Prostate gland (tissue), 2 donors: ENCODE measurements at places on chromosomes 7 and 10. TPM values are rescaled to one million over a fixed set of nuclear protein-coding genes. Genes with fewer than 3 reads are reported as not detected.

Gene ANKRD2
- 13.9 TPM for total RNA-seq

Gene HYAL4
- total RNA-seq: not detected

DNA sequence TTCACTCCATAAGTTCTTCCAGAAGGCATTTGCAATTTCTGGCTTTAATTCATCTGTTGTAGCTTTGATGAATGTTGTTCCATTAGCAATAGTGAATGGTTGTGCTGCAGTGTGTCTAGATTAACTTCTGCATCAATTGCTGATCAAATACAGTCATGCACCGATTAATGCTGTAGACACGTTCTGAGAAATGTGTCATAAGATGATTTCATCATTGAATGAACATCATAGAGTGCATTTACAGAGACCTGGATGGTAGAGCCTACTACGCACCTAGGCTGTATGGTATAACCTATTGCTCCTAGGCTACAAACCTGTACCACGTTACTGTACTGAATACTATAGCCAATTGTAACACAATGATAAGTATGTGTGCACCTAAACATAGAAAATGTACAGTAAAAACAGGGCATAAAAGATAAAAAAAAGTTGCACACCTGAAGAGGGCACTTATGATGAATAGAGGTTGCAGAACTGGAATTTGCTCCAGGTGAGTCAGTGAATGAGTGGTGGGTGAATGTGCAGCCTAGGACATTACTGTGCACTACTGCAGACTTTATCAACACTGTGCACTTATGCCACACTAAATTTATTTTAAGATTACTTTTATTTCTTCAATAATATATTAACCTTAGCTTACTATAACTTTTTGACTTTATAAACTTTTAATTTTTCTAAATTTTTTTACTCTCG, 170.7 kb downstream of the HERPUD2 start:
- no peak overlapping the region for H3K27ac ChIP-seq
- no peak overlapping the region for H3K4me3 ChIP-seq
- no peaks in the 10 kb centered on the region for H3K4me1 ChIP-seq
- DNase-seq: no peak

DNA sequence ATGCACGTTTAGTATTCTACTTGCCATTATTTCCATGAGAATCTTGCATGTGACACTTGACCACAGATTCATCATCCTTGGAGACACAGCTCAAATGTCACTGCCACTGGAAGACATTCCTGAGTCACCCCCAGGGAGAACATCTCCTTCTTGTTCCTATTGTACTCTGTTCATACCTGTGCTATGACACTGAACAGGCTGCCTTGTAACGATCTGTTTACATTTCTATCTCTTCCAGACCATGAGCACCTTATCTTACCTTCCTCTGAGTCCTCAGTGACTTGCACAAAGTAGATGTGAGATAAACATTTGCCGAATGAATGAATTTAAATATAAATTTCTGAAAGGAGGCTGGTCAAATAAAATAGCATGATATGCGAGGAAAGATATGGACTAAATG, 331.9 kb upstream of the LRRN3 start:
- no peak overlapping the region for H3K27ac ChIP-seq
- DNase-seq: peak; percentile 10
- no peak overlapping the region for H3K4me3 ChIP-seq
- no peaks in the 10 kb centered on the region for H3K27me3 ChIP-seq

GRCh38 chr10:60367431-60367830, 22.2 kb downstream of the ANK3 start:
- no peak overlapping the region for H3K27ac ChIP-seq
- no peak for DNase-seq
- H3K4me3 ChIP-seq: no peak overlapping the region

DNA sequence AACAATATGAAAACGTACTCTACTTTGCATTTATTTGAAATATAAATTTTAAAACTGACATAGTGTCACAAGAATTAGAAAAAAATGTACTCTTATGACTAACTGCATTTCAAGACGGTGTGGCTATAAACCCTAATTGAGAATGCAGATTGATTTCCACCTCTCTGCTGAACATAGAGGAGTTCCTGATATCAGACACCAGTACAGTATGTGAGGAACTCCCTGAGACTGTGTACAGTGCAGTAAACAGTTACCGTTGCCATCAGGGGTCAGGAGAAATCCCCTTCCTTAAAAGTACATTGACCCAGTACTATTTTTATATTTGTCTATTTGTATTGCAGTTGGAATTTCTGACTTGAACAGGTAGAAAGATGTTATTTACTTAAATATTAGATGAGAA, 61.8 kb upstream of the DKK1 start:
- H3K4me3 ChIP-seq: no peak overlapping the region
- H3K27me3 ChIP-seq: no peaks in the 10 kb centered on the region
- no peak overlapping the region for H3K27ac ChIP-seq

- H3K36me3 ChIP-seq: no peaks in the 10 kb centered on the region
- no peak overlapping the region for H3K27ac ChIP-seq
- DNase-seq: no peak
- no peak overlapping the region for H3K4me3 ChIP-seq
- H3K27me3 ChIP-seq: no peaks in the 10 kb centered on the region
Measured at GRCh38 chr7:65798111-65799075, 74.5 kb upstream of the VKORC1L1 start.

GRCh38 chr7:16644636-16645592, 640 bp downstream of the ANKMY2 start:
- peaks cover 7% of the 10 kb centered on the region for H3K4me1 ChIP-seq
- H3K27me3 ChIP-seq: no peaks in the 10 kb centered on the region
- peak; percentile 38 for DNase-seq

GRCh38 chr10:84683550-84683949, 355.2 kb downstream of the CCSER2 start:
- H3K4me3 ChIP-seq: no peak overlapping the region
- H3K27ac ChIP-seq: no peak overlapping the region
- H3K36me3 ChIP-seq: no peaks in the 10 kb centered on the region
- DNase-seq: no peak
- H3K27me3 ChIP-seq: no peaks in the 10 kb centered on the region

- H3K4me1 ChIP-seq: no peaks in the 10 kb centered on the region
- H3K27me3 ChIP-seq: no peaks in the 10 kb centered on the region
- no peak overlapping the region for H3K4me3 ChIP-seq
Measured at GRCh38 chr7:20424500-20424899, 93.8 kb downstream of the ITGB8 start.

GRCh38 chr7:113030489-113030888, 56.1 kb downstream of the GPR85 start:
- no peaks in the 10 kb centered on the region for H3K4me1 ChIP-seq
- no peak overlapping the region for H3K4me3 ChIP-seq
- no peak for DNase-seq
- H3K36me3 ChIP-seq: no peaks in the 10 kb centered on the region
- no peaks in the 10 kb centered on the region for H3K27me3 ChIP-seq

GRCh38 chr7:27739301-27739908, 557 bp upstream of the TAX1BP1 start:
- DNase-seq: no peak
- no peaks in the 10 kb centered on the region for H3K4me1 ChIP-seq
- no peaks in the 10 kb centered on the region for H3K36me3 ChIP-seq
- H3K27ac ChIP-seq: peak overlapping the region; percentile 99
- no peaks in the 10 kb centered on the region for H3K27me3 ChIP-seq
- H3K4me3 ChIP-seq: peak overlapping the region; percentile 99

- H3K4me3 ChIP-seq: peak overlapping the region; percentile 81
- H3K4me1 ChIP-seq: no peaks in the 10 kb centered on the region
- H3K27ac ChIP-seq: peak overlapping the region; percentile 85
- H3K36me3 ChIP-seq: no peaks in the 10 kb centered on the region
- no peak for DNase-seq
Measured at GRCh38 chr10:31320550-31321211, 1.7 kb downstream of the ZEB1 start.
